ENCODE measurements at places on chromosomes 4 and X.
A peak's percentile ranks its signal among the peaks of the same experiment; 100 is the strongest.

- DNase-seq, result no peak
Measured at GRCh38 chr4:177393236-177393635, 49.0 kb downstream of the AGA start.

GRCh38 chrX:151505796-151506195, 57.7 kb upstream of the PASD1 start:
- DNase-seq, result no peak

GRCh38 chrX:150212672-150213480, 150.2 kb upstream of the MAMLD1 start:
- no peak for DNase-seq

GRCh38 chrX:10518073-10518472, 102.3 kb downstream of the MID1 start:
- no peak for DNase-seq

DNA sequence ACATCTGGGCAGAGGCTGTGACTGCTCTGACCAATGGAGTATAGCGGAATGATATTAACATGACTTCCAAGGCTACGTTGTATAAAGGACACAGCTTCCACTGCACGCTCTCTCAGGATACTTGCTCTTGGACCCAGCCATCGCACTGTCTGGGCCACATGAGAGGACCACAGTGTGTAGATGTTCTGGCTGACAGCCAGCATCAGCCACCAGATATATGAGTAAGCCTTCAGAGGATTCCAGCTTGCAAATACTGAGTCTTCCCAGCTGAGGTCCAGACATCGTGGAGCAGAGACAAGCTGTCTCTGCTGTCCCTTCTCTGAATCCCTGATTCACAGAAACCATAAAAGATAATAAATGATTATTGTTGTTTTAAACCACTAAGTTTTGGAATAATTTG, 146.8 kb upstream of the USP9X start:
- no peak for DNase-seq

- DNase-seq, result no peak
Measured at GRCh38 chr4:121041307-121042090, 30.8 kb downstream of the NDNF start.

- DNase-seq, result no peak
Measured at GRCh38 chrX:39813631-39814277, 284.0 kb downstream of the BCOR start.

- DNase-seq, result no peak
Measured at GRCh38 chr4:103118166-103118565, 18.5 kb upstream of the BDH2 start.

- DNase-seq, result peak; percentile 22
Measured at GRCh38 chr4:123564758-123565346, 168.3 kb downstream of the SPRY1 start.

DNA sequence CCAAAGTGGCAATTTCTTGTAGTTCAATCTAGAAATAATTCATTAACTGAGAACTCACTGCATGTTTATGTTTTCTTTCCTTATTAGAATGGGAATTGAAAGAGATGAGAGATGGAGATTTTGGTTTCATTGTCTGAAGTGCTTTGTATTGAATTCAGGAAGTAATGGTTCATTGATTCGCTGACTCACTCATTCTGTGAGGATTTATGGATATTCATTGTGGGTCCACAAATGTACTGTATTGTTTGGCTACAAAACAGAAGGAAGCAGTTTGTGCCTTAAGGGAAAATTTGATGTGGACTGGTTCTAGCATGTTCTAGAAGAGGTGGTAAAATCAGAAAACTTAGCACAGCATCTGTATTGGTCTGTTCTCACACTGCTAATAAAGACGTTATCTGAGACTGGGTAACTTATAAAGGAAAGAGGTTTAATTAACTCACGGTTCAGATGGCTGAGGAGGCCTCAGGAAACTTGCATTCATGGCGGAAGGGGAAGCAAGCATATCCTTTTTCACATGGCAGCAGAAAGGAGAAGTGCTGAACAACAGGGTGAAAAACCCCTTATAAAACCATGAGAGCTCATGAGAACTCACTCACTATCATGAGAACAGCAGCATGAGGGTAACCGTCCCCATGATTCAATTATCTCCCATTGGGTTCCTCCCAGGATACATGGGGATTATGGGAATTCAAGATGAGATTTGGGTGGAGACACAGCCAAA, 132.3 kb upstream of the VCX3A start:
- DNase-seq, result no peak

GRCh38 chrX:121869876-121870477, 822.6 kb downstream of the GLUD2 start:
- DNase-seq, result no peak

DNA sequence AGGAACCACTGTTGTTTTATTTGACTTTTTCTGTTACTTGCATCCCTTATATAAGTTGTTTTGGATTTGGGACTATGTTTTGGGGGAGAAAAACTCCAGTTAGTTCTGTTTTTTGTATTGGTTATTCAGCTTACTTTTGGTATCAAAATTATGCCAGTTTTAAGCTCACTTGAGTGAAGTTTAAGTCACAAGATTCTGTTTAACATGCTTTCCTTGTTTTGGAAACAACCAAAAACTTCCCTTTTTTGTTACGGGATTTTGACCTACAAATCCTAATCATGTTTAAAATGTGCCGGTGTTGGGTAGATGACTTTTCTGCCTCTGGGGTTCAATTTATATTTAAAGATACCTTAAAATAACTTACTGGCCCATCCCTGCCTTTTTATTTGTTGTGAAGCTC, 36.0 kb downstream of the CCNI start:
- DNase-seq, result no peak

- no peak for DNase-seq
Measured at GRCh38 chr4:53543561-53543960, 47.7 kb downstream of the LNX1 start.

All from stimulated activated CD8-positive, alpha-beta memory T cell treated with anti-CD3 and anti-CD28 coated beads, Interleukin-7, amount 100 ng/mL, for 1 hour (primary cell).